Thymus (tissue), 14 donors: ENCODE measurements at places on chromosomes 1 and 21. TPM values are rescaled to one million over a fixed set of nuclear protein-coding genes. Genes with fewer than 3 reads are reported as not detected.

Gene RCAN3
- total RNA-seq, result 13.2 TPM

- no peak for DNase-seq
These were observed 590.4 kb downstream of the PLPP3 start for GRCh38 chr1:55988963-55989452.

- DNase-seq, result no peak
These were observed 82.3 kb downstream of the ITPKB start for GRCh38 chr1:226656601-226657277.

Gene CHD5
- 0.28 TPM for total RNA-seq

GRCh38 chr1:45089711-45090110 lies 77.7 kb downstream of the UROD start:
- no peak for DNase-seq

GRCh38 chr1:23481904-23482303 lies 2.1 kb downstream of the ASAP3 start:
- no peak for DNase-seq

Gene KRTAP19-1
- total RNA-seq, result not detected

Gene ANP32E
- 55.4 TPM for total RNA-seq

Gene S100B
- 36.5 TPM for total RNA-seq

Gene HES3
- 0.99 TPM for total RNA-seq

DNA sequence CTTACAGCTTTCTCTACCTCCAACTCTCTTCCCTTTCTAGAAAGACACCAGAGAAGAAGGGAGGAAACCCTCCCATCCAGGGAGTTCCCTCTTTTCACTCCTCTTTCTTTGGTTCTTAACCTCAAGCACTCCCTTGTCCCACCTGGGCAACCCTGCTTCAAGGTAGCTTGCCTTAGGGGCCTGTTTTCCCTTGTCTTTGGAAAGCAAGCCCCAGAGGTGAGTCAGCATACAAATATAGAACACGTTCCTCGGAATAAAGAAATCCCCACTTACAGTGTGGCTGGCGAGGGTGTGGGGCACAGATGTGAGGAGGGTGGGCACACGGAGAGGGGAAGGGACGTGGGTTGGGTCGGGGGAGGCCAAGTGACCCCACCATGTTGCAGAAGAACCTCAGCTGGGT lies 26.1 kb upstream of the KCNE2 start:
- DNase-seq, result no peak

- no peak for DNase-seq
These were observed 26.5 kb downstream of the HMGCS2 start for GRCh38 chr1:119742202-119742601.
